Glutamatergic neuron (in vitro differentiated cells): ENCODE measurements at places on chromosomes 11 and 22.

DNA sequence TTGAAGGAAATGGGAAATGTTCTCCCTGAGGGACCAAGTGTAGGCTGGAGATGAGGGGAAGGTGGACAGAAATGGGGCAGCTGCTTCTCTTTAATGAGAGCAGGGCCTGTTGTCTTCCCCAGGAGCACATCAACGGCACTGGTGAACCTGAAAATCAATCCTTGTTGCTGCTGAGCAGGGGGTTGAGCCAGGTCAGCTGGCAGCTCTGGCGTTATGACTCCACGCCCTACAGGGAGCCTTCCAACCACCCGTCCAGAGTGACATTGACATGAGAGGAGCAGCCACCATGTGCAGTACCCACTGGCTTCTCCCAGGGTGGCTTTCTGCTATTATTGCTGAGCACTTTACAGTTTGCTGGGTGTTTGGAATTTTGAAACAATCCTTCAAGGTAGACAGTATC, 116.9 kb upstream of the LDLRAD3 start:
- no peaks in the 10 kb centered on the region for H3K36me3 ChIP-seq
- no peak overlapping the region for H3K27ac ChIP-seq
- no peaks in the 10 kb centered on the region for H3K27me3 ChIP-seq
- no peak for DNase-seq
- H3K4me1 ChIP-seq: peaks cover 4% of the 10 kb centered on the region
- no peak overlapping the region for H3K4me3 ChIP-seq

GRCh38 chr22:30902496-30903357, 65.8 kb downstream of the MORC2 start:
- H3K4me3 ChIP-seq: no peak overlapping the region
- peaks cover 6% of the 10 kb centered on the region for H3K4me1 ChIP-seq
- peaks cover 1% of the 10 kb centered on the region for H3K27me3 ChIP-seq
- no peak for DNase-seq
- H3K36me3 ChIP-seq: peaks cover 19% of the 10 kb centered on the region
- H3K27ac ChIP-seq: no peak overlapping the region

GRCh38 chr11:66048547-66049323, at the start of gene GAL3ST3:
Gene GAL3ST3 (minus strand): TSS chr11:66049161. CDS start chr11:66045415, 3,746 bp downstream.
- H3K27ac ChIP-seq: no peak within 1 kb of the TSS
- peaks cover 8% of the 10 kb centered on the region for H3K27me3 ChIP-seq
- H3K4me3 ChIP-seq: peak within 1 kb of the TSS; percentile 68
- no peaks in the 10 kb centered on the region for H3K36me3 ChIP-seq
- H3K4me1 ChIP-seq: peaks cover 22% of the 10 kb centered on the region
- DNase-seq: peak; percentile 55

DNA sequence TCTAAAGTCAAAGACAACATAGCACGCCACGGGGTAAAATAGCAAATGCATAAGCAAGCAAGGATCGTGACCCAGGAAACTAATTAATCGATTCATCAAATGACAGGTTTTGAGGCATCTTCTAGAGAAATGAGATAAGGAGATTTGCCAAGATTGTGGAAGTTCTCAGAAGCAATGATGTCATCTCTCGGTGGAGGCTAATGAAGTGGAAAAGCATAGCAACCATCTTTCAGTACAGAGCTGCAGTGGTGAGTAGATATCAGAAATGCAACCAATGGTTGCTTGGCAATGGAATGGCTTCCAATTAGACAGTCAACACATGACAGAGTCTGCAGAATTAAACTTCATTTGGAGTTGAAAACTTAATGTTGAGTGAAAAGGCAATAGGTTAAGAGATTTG, 116.0 kb downstream of the KIRREL3 start:
- H3K36me3 ChIP-seq: no peaks in the 10 kb centered on the region
- H3K27me3 ChIP-seq: peaks cover 3% of the 10 kb centered on the region
- no peak overlapping the region for H3K27ac ChIP-seq
- H3K4me3 ChIP-seq: no peak overlapping the region
- no peak for DNase-seq
- H3K4me1 ChIP-seq: no peaks in the 10 kb centered on the region

GRCh38 chr11:12414611-12415010, 37.2 kb downstream of the PARVA start:
- DNase-seq: no peak
- H3K27me3 ChIP-seq: no peaks in the 10 kb centered on the region
- peaks cover 36% of the 10 kb centered on the region for H3K4me1 ChIP-seq
- no peaks in the 10 kb centered on the region for H3K36me3 ChIP-seq
- peak overlapping the region; percentile 64 for H3K27ac ChIP-seq

DNA sequence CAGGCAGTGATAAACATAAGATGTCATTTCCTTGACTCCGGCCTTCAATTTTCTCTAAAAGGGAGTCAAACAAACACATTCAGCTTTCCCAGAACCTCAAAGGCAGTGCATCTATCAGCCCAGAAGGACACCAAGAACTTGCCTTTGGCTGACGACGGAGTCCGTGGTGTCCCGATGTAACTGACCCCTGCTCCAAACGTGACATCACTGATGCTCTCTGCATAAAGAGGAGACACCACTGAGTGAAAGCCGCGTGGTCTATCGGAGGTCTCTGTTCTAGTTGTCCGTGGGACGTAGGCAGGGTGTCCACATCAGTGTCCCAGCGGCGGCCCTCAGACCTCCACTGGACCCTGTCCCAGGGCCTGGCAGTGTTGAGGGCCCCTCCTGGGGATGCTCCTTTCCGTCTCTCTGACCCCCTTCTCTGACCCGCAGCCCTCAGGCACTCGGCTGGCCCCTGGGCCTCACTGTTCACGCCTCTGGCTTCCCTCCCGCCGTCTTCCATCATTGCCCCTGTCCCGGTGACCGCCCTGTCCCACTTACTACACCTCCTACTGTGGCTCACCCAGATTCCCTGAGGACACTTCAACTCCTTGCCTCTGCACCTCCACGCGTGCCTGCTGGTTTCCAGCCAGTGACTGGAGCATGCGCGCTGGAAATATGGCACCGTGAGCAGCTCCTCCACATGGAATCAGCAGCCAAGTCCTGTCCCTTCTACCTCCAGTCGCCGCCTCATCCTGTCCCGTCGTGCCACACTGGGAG, 70.4 kb downstream of the NCAPD3 start:
- no peaks in the 10 kb centered on the region for H3K36me3 ChIP-seq
- H3K27ac ChIP-seq: no peak overlapping the region
- H3K4me1 ChIP-seq: no peaks in the 10 kb centered on the region
- DNase-seq: no peak

GRCh38 chr11:21026685-21027084, 357.3 kb downstream of the NELL1 start:
- no peak overlapping the region for H3K4me3 ChIP-seq
- no peaks in the 10 kb centered on the region for H3K27me3 ChIP-seq
- H3K36me3 ChIP-seq: no peaks in the 10 kb centered on the region
- H3K4me1 ChIP-seq: no peaks in the 10 kb centered on the region
- no peak for DNase-seq
- H3K27ac ChIP-seq: no peak overlapping the region

DNA sequence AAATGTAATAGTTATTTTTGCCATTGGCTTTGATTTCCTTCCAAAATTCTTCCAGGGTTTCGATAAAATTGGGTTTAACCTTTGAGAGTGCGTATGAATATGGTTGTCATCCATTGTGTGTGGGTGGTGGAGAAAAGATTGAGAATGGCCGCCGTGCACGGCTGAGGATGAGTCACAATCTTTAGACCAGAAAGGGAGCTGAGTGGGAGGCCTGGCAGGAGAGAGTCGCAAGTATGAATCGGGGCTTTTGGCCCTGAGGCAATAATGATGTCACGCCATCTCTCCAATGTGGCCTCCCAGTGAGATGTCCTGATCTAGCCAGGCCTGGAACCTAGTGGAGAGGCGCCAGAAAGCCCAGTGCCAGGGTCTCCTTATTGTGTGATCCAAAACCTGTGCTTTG, 33.1 kb upstream of the SMPD1 start:
- H3K27me3 ChIP-seq: no peaks in the 10 kb centered on the region
- DNase-seq: no peak
- peaks cover 13% of the 10 kb centered on the region for H3K4me1 ChIP-seq
- H3K27ac ChIP-seq: no peak overlapping the region

GRCh38 chr11:74971424-74971823, 17.3 kb upstream of the NEU3 start:
- no peak overlapping the region for H3K27ac ChIP-seq
- no peak overlapping the region for H3K4me3 ChIP-seq
- H3K27me3 ChIP-seq: no peaks in the 10 kb centered on the region
- H3K36me3 ChIP-seq: peaks cover 6% of the 10 kb centered on the region
- DNase-seq: no peak

GRCh38 chr11:27933992-27934829, 173.7 kb downstream of the KIF18A start:
- H3K4me1 ChIP-seq: no peaks in the 10 kb centered on the region
- DNase-seq: no peak
- H3K27me3 ChIP-seq: peaks cover 2% of the 10 kb centered on the region
- H3K36me3 ChIP-seq: no peaks in the 10 kb centered on the region
